Activated naive CD4-positive, alpha-beta T cell treated with anti-CD3 and anti-CD28 coated beads, Interleukin-2, amount 10 ng/mL, durations not matched to agents 5 hours and 36 hours (primary cell): ENCODE measurements at places on chromosomes 7 and 10. TPM values are rescaled to one million over a fixed set of nuclear protein-coding genes. Genes with fewer than 3 reads are reported as not detected.

Gene GRID1
- total RNA-seq = not detected

Gene ADAM12
- total RNA-seq = not detected

Gene ADCY1
- 0.91 TPM for total RNA-seq

Gene EIF3A
- total RNA-seq = 127 TPM

Gene GTF2IRD1
- 2.5 TPM for total RNA-seq

Gene ZNF736
- total RNA-seq = 24.2 TPM

Gene ASIC3
- total RNA-seq = 3.7 TPM

Gene KLF14
- not detected for total RNA-seq
